Common myeloid progenitor, CD34-positive (primary cell): ENCODE measurements at places on chromosomes 2 and 18.
A peak's percentile ranks its signal among the peaks of the same experiment; 100 is the strongest.

GRCh38 chr2:137031731-137032130, 266.4 kb downstream of the THSD7B start:
- DNase-seq = no peak

GRCh38 chr2:128301501-128301966, 17.1 kb downstream of the HS6ST1 start:
- no peak for DNase-seq

- DNase-seq = no peak
Observed at GRCh38 chr2:230202430-230203109, 17.2 kb downstream of the SP110 start.

DNA sequence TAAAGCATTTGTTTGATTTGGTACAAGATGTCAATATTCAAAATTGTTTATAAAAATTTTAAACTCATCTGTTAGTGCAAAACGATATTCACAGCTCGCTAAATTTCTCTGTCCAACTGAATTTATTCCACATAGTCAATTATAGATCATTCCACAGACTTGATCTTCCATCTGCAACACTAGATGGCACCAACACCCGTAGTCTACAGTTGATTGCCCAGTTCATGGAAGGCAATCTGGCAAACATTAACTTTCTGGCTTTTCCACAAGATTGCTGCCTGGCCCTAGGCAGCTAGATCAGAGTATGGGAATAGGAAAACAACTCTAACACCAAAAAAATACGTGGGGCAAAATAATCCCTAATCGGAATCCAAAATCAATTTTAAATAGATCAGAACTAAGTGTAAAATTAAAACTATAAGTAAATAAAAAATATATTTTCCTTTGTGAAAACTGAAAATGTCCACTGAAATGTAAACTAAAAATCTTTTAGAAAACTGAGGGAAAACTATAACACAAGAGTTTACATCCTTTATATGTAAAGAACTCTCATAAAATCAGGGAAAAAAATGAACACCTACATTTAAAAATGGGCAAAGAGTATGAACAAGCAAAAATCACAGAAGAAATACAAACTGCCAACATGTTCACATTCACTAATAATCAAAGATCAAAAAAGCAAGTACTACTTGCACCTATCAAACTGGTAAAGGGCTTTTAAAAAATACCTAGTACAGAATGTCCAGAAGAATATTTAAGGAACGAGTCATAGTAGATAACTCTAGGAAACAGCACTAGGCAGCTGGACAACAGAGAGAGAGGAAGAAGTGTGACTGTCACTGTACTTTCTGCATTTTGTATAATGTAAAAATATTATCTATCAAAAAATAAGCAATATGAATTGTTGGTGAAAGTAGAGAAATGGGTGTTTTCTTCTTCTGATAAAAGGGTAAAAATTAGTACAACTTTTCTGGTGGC, 35.0 kb downstream of the RTN4 start:
- DNase-seq = peak; percentile 68

DNA sequence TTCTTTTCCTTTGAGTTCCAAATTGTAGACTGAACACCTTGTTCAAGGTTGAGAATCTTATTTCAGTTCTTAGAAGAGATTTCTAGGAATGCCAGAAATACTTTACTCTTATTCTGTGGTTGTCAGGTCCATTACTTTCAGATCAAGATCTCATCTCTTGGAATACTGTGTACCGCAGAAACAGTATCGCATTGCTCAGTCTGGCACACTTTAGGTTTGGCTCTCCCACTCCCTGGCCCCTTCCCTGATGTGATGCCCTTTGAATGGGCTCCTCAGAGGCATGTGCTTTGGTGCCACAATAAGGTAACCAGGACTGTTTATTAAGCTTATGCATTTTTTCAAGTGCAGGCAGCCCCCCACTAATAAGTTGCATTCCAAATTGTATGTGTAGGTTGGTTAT, 244.7 kb upstream of the FOSL2 start:
- no peak for DNase-seq

DNA sequence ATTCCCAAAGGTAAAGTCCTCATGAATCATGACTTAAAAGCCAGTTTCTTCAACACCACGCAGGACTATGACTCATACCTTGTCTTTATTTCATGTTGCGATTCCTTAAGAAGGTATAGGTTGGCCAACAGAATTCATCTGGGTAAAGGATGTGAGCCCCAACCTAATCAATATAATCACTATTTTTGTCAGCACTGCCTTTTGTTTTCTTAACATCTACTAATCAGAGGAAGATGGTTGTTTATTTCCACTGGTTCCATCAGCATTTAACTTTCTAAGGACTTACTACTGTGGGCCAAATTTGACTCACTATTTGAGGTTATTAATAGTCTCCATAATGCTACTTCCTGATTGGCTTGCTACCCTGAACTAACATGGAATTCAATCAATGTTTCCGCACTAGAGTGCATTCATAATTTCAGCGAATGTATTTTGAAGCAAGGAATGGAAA, 78.6 kb downstream of the SCG2 start:
- no peak for DNase-seq

- DNase-seq = peak; percentile 15
Observed at GRCh38 chr18:77369644-77370043, 120.0 kb downstream of the GALR1 start.

DNA sequence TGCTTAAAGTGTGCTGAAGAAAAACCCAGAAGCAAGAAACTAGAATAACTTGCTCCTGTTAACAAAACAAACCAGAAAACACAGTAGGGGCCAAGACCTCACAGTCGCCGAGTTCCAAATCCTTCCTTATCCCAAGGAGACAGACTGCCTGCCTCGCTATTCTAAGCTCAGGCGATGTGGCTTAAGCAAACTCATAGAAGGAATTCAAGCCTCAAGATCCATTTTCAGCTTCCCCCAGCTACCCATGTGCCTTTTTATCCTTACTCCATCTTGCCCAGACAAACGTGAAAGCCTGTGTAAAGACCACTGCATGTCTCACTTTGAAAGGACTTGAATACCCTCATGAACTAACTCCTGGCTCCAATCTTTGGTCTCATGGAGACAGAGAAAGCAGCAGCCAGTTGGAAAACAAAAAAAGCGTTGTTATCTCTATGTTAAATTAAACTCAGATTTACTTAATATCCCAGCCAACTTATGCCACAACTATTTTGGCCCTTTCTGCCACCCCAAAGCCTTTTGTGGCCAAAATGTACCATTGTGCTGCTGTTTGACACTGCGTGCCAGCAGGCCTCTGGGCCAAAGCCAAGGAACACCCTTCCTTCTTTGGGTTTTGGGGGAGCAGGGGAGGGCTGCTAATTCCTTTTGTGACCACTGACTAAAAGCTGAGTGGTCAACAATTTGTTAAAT, 123.2 kb upstream of the FZD5 start:
- DNase-seq = no peak

DNA sequence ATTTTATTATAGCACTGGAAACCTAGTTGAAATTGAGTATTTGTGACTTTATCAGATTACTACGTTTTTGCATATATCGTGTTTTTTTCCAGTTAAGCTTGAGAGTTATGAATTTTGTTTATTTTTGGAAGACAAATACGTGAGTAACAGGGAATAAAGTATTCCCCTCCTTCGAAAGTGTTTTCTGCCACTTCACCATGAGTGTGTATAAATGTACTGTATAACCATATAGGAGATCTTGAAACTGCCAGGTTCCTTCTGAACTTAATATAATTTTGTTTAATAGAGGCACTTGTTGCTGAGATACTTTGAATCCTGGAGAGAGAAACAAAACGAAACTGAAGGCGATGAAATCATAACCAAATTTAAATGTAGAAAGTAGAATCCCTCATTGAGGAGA, 1004.4 kb upstream of the ZEB2 start:
- DNase-seq = no peak

- DNase-seq = no peak
Observed at GRCh38 chr2:159076241-159076640, 107.8 kb downstream of the TANC1 start.

DNA sequence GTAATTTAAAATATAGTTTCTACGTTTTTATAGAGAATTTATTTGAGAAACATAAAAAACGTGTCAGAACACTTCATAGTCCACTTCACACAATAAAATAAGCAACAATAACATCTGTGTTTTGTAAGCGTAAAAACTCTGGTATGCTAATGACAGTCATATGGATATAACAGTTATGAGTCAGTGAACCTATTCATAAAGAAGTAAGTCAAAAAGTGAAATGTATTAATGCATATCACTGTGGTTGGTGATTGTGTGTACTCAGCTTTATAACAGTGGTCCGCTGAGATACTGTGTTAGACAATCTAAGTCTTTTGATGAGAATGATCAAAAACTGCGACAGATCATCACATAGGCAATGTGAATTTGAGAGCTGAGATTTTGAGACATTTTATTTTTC, 153.2 kb downstream of the WDR7 start:
- DNase-seq = no peak

DNA sequence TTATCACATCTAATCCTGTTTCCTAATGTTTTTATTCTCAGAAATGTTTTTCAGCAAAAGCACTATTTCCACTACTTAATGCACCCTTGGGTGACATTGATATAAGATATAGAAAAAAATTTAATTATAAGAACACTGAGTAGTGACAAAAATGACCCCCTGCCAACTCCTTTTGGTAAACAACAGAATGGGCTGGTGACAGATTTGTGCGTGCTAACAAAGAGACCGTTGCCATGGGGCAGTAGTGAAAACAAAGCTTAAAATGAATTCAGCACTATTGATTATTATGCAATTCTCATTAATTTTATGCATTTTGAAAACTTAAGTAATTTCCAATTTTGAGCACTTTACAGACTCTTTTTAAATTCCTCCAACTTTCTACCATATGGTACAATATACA, 33.1 kb downstream of the RDH14 start:
- no peak for DNase-seq

GRCh38 chr2:27016801-27017325, 15.9 kb upstream of the TMEM214 start:
- peak; percentile 72 for DNase-seq
